Substantia nigra (tissue), 51 donors: ENCODE measurements at places on chromosomes 7 and 10.

DNA sequence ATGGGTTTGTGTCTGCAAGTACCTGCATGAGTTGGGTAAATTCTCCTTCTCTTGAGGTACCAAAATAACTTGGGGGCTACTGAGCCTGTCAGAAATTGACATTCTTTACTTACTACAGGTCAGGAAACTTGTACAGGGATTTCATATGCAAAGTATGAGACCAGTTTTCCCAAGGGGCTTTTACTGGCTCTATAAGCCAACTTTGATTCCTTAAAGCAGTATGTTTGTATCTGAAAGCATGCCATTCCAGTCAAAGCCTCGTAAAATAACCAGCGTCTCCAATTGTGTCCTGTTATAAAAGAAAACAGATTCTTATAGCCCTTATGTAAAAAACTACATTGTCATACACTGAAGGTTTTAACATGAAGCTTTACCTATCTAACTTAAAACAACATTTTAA, 90.2 kb downstream of the ZNF467 start:
- DNase-seq = no peak

- no peak for DNase-seq
These were observed 35.8 kb downstream of the AIFM2 start for GRCh38 chr10:70096705-70097420.

GRCh38 chr10:23171232-23171876, 20.8 kb upstream of the PTF1A start:
- DNase-seq = no peak

- no peak for DNase-seq
These were observed 140.1 kb downstream of the GFRA1 start for GRCh38 chr10:116132780-116133399.

- no peak for DNase-seq
These were observed 10.9 kb downstream of the PAPSS2 start for GRCh38 chr10:87670586-87670985.

GRCh38 chr10:124267231-124267885, 151.4 kb downstream of the OAT start:
- no peak for DNase-seq
